ENCODE measurements at places on chromosomes 3 and 15.

- DNase-seq: no peak
Observed at GRCh38 chr3:45736707-45737106, 47.5 kb downstream of the SACM1L start.

DNA sequence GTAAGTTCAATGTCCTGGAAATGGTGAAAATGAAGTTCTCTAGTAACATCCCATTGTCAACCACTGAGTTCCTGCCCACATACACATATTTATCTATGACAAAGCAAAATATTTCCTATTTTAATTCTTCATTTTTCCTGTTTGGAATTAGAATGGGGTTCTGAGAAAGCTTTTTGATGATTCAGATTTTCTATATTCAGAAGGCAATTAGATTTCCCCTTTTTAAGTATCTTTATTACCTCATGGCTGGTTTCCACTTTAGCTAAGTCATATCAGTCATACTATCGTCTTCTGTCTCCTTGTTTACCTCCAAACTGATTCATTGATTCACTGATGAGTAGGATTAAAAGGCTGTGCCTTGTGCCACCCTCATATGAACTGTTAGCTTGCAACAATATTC, 17.9 kb downstream of the ETFA start:
- no peak for DNase-seq

DNA sequence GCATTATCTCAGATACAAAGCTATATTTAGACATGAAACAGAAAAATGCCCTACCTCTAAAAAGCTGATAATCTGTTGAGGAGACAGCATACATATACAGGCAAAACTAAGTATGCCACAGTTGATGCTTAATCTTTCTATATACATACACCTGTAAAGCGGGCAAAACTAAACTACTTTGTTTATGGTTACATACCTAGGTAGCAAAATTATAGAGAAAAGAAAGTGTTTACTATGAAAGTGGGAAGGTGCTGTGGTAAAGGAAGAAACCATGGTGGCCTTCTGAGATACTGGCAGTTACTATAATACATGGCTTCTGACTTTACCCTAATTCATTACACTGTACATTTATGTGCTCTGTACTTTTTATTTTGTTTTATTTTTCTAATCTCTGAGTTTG, 36.0 kb upstream of the NR1I2 start:
- no peak for DNase-seq

GRCh38 chr15:75945953-75946352, 42.3 kb downstream of the FBXO22 start:
- DNase-seq: no peak

DNA sequence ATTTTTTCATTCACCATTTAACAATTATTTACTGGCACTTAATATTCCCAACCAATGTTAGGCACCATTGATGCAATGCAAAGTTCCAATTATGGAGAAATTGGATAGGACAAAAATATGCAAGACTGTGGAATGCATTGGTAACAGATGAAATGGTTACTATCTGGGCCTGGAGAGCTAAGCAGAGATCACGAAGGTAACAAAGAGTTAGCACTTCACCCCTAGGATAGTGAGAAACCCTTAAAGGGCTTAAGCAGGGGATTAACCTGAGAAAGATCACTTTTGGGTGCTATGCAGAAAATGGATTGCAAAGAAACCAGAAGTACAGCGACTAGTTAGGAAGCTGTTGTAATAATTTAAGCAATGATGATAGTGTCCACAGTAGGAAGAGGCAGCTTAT, 129.6 kb upstream of the GPR149 start:
- no peak for DNase-seq

GRCh38 chr3:123330441-123330991, 118.4 kb downstream of the ADCY5 start:
- no peak for DNase-seq

DNA sequence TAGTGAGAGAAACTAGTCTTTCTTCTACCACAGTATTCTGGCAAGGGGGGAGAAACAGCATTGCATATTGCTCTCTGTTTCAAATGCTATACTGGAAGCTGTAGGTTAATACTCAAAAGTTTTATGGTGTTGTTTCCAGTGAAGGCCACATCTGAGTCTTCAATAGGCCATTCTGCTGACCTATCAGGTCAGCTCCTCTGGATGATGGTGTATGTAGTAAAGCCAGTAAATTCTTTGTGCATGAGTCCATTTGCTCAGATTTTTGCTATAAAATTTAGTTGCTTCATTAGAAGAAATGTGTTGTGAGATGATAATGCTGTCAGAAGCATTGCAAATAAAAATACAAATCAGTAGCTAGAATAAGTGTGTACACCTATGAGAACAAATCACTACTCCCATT, 64.9 kb upstream of the RBMS3 start:
- DNase-seq: no peak

All from CD4-positive, alpha-beta T cell treated with Interleukin-4 for 4 hours (primary cell).